ENCODE measurements at places on chromosomes 5 and 9. TPM values are rescaled to one million over a fixed set of nuclear protein-coding genes. Genes with fewer than 3 reads are reported as not detected.

OCLN gene
- 0.12 TPM for total RNA-seq

GRCh38 chr9:4508246-4508906 is 18.1 kb downstream of the SLC1A1 start:
- DNase-seq = no peak

- DNase-seq = no peak
These were observed 3.5 kb downstream of the FBXW11 start for GRCh38 chr5:172002840-172003512.

SLC2A8 gene
- total RNA-seq = 5.8 TPM

GRCh38 chr5:133420440-133421301 is 191.7 kb downstream of the FSTL4 start:
- DNase-seq = no peak

Data from activated CD4-positive, alpha-beta T cell treated with anti-CD3 and anti-CD28 coated beads, Interleukin-2, amount 10 ng/mL, durations not matched to agents 24 days and 14 days (primary cell).